ENCODE measurements at places on chromosomes 2 and 18.

GRCh38 chr2:45941531-45942236, 290.2 kb downstream of the PRKCE start:
- DNase-seq: no peak

DNA sequence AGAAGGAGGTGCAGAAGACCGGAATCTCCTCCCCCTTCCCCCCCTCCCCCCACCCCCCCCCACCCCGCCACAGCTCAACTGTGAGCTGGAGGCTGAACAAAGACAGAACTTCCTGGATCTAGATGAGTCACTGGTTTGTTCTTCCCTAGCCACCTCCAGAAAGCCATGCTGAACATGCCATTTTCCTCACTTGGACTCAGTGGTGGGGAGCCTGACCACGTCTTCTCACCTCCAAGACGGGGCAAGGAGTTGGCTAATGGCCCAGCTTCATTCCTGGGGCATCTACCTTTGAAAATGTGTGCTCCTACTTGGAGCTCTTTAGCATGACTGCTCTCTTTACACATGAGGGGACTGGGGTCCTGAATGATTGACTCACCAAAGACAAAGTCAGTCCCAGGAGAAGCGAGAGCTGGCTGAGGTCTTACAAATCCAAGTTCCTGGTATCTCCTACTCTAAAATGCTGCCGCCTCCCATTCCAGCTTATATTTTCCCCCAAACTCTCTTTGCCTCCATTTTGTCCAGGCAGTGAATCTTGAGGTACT, 22.6 kb upstream of the FZD5 start:
- DNase-seq: no peak

GRCh38 chr18:70289351-70290312, 787 bp downstream of the SOCS6 start:
- DNase-seq: no peak

DNA sequence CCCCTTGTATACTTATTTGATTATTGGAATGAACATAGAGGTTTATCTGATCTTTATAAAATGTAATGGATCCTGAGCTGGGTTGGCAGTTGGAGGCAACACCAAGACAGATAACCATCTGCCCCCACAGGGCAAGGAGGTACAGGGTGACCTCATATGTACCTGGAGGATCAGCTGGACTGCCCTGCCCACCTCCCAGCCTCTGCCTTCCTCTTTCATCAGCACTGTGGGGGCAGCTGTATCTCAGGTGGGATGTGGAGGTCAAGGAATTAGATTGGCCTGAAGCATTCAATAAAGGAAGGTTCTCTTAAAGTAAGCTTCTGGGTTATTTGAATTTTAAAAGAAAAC, 92.6 kb downstream of the LYPD6 start:
- no peak for DNase-seq

DNA sequence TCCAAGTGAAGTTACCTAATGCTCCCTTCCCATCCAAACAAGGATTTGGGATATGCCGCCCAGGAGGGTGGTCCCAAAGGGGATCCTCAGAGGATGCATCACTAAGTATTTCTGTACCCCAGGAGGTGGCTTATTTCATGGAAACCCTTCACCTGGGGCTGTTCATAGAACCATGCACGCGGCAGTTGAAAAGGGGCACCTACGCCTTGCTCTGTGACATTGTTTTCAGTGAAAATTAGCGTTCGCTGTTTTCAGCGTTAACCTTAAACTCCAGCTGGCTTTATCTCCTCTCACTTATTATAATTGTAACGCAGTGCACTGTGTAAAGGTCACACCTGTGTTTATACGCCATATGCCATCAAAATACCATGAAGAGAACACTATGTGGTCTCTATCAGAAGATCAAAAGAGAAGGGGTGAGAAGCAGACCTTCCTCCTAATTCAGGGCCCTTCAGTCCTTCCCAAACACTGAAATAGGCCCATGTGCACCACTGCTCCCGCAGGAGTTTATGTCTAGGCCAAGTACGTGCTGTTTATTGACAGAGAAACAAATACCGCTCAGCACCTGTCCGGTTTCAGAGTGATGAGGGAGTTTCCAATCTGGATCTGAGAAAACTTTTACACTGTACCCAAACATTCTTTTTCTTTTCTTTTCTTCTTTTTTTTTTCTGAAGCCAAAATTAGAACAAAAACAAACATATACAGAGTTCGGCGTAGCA, 162.1 kb downstream of the BCL2 start:
- no peak for DNase-seq

DNA sequence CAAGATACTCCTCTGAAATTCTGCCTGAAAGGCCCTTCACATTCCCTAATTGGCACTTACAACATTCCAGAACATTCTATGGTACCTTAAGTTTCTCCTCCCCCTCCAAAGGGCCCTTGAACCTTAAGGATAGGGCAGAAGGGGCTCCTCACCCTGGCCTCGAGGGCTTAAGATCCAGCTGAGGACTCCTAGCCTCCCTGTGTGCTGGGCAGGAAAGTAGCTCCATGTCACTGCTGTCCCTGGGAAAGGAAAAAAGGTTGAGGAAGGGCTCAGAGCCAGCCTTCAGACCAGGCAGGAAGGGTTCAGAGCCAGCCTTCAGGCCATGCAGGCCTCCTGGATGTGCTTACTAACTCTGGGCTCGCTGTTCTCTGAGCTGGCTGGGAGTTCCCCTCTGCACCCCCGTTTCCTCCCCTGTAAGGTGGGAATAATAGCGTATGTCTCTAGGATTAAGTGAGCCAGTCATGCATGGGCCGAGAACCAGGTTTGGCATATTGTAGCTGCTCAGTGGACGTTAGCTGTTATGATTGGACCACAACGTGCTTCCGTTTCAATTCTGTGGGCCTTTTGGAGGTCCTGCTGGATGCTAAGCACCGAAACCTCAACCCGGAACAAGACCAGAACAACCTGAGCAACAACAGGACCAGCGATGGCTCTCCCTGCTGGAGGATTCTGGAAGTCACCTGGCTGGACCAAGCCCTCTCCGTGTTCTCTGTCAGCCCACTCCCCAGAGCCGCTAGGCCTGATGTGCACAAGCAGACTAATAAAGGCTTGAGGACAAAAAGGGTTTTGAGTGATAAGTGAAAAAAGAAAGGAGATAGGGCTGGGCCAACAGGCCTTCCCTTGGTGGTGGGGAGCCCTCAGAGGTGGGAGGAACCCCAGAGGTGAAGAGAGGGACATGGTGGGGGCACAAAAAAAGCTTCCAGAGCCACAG, 1.0 kb upstream of the B3GNT7 start:
- no peak for DNase-seq

DNA sequence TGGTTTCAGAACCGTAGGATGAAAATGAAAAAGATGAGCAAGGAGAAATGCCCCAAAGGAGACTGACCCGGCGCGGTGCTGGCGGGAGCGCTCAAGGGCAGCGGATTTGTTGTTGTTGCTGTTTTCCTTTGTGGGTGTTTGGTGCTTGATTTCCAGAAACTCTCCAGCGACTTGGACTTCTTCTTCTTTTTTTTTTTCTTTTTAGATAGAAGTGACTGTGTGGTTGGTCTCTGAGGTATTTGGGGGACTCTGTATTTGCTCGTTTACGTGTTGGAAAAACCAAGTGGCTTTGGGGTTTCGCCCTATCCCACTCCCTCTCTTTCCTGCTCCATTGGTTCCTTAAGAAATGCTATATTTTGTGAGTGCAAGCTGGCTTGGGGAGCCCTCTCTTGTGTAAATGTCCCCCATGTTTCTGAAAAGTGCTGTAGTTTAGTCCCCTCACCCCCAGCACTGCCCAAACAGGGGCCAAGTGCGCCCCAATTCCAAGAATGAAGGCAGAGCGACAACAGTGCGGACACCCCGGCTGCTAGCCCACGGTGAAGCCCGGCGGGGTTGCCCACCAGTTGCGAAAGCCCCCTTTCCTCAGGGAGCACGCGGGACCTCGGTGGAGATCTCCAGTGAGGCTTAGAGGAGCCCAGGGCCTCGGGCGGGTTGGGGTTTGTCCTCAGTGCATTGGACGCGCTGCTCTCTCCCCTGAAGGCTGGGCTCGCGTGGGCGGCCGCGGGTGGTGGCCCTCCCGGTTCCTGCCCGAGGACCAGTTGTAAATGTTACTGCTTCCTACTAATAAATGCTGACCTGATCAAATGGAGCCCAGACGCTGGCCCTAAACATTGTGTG, 1.8 kb downstream of the HOXD9 start:
- no peak for DNase-seq

DNA sequence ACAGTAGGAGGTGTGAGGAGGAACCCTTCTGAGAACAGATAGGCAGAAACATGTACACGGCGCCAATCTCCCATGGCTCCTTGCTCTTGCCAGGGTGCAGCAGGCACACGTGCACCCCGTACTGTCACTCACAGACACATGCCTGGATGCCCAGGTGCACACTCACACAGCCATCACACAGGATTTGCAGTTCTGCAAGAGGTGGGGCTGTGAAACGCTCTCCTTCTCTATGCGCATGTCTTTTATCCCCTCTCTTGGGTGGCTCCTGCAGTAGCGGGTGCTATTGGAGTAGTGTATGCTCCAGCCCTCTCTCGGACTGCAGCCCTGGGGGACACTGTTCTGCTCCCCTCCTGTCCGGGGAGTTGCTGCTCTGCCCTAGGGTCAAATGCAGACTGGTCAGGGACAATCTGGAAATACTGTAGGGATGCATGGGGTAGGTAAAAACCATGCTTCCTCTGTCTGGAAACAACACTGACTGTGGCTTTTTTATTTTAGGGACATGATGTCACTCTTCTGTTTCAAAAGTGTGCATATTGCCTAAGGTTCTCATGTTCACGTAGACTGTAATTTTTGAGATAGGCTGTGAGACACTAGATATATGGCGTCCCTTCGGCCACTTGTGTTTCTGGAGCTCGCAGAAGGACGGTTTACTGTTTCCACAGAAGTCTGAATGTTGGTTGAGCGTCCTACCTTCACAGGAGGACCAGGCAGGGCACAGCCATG, 118.5 kb downstream of the PRKCE start:
- DNase-seq: no peak

GRCh38 chr2:2653231-2653630, 322.2 kb upstream of the MYT1L start:
- DNase-seq: no peak

- no peak for DNase-seq
Measured at GRCh38 chr2:147696426-147696825, 148.4 kb upstream of the ACVR2A start.

- DNase-seq: no peak
Measured at GRCh38 chr2:97970293-97971060, 25.3 kb downstream of the TMEM131 start.

GRCh38 chr18:74013955-74014354, 133.7 kb downstream of the FBXO15 start:
- DNase-seq: no peak

GRCh38 chr2:239264838-239265651, 135.8 kb downstream of the HDAC4 start:
- DNase-seq: peak; percentile 52

DNA sequence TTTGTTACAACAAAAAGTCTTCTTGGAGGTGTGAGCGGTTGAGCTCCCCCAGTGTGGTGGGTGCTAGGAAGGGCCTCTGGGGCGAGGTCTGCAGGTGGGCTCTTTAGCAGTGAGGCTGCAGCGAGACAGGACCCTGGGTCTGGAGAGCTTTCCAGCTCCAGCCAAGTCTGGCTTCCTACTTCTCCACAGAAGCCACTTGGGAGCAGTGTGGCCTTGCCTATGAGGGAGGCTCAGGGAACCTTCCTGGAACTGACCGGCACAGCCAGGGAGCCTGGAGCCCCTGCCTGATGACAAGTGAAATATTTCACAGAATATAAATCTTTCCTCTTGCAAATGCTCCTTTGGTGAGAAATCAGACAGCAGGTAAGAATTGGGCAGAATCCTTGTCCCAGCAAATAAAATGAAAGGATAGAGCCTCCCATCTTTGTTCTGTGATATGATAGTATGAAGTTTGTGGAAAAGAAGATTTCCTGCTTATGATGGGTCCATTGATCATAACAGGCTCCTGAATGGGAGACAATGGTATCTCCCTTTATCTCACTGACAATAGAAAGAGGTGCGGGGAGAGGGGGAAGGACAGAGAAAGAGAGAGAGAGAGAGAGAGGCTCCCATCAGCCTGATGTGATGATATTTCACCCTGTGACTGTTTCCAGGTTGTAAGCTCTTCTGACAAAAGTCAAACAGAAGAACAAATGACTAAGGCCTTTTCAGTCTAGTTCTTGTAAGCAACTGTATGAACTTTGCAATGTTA, 289.8 kb upstream of the SPRED2 start:
- no peak for DNase-seq

DNA sequence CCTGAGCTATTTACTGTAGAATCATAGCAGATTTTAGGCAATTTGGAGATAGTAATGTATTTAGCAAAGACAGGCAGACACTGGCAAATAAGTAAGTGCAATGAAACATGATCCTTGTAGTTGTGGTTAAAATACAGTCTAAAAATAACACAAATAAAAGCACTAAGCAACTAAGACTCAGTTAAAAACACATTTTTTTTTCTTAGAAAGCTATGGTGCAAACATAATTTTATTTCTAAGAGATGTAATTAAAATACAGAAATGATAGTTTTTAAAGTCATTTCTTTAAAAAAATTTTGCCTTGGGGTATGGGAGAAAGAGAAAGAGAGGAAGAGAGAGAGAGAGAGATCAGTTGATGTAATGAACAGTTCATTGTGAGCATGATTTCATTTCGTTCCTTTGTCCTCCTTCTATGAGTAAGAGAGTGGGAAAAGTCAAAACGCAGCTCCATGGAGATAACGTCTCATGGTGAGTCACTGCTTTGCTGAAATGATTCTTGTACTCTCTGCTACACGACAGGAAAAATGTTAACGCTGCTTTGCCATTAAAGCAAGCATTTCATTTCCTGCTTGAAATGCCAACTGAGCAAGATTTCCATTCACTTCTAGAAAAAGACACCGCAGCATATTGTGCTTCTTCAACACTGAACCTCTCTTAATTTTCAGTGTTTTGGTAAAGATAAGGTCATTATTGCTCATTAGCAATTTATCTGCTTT, 61.3 kb upstream of the PGAP1 start:
- no peak for DNase-seq

GRCh38 chr2:109341355-109342255, 212.6 kb downstream of the SH3RF3 start:
- no peak for DNase-seq

DNA sequence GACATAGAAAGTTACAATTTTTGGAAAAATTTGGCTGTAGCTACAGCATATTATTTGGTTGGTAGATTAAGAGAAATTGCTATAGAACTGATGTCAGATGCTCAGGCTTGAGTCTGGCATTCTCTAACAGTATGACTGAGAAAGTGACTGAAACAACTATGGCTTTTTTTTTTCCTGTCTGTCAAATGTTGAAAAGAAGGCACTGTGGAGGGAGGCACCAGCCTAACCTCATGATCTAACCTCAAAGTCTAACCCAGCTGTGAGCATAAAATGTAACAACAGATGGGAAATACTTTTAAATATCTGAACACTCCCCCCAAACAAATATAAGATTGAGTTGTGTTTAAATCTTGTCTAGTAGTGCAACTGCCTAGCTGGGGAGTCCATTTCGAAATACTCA, 629.1 kb downstream of the LRP1B start:
- DNase-seq: no peak

DNA sequence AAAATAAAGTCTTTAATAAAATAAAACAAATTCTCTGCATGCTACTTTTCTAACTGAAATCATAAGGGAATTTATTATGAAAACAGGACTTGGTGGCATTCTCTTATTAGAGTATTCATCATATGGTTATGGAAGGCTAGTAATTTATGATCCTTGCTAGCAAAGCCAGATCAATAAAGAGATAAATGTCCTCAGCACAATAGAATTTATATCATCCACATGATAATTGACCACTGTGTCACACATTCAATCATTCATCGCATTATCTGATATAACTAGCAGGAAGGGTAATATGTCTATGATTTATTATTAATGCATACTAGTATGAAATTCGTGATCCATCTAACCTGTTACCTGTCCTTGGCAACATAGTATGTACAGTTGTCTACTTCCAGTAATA, 175.8 kb downstream of the MYO3B start:
- no peak for DNase-seq

GRCh38 chr18:11996907-11997306, 15.6 kb downstream of the IMPA2 start:
- no peak for DNase-seq

GRCh38 chr18:41706301-41706700, 248.7 kb upstream of the PIK3C3 start:
- no peak for DNase-seq
